Vagina (tissue), 2 donors: ENCODE measurements at places on chromosomes 5 and 9.

DNA sequence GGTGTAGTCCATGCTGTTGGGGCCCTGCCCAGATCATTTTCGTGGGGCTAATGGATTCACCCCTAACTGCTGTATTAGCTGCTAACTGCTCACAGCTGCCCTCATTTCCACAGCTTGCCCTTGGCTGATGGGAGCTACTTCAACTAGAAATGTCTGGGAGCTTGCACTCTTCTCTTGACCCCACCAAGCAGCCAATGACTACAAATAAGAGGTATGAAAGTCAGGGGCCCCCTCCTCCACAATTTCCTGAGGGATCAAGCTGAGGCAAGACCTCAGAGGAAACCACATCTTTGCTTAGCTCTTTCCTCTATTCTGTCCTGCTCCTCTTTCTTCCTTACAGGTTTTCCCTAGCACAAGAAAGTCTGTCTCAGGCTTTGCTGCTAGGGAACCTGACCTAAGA, 397.5 kb downstream of the MLLT3 start:
- no peak for DNase-seq

- DNase-seq, result no peak
Measured at GRCh38 chr5:136030956-136031611, 2.3 kb downstream of the TGFBI start.

DNA sequence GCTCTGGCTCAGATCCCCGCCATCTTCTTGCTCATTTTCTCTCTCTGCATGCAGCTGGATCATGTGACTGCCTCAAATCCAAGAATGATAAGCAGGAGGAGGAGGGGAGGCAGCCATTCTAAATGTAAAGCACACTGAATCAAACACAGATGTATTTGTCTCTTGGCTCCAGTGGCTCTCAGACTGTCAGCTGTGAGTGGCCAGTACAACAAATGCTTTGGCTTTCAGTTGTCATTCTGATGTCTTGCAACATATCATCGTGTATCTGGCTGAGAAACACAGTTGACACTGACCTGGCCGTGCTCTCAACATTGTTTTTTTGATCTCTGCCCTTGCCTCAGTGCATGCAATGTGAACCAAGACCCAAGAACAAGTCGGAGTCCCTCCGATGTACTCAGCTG, 233.1 kb downstream of the ADAMTSL1 start:
- DNase-seq, result no peak

DNA sequence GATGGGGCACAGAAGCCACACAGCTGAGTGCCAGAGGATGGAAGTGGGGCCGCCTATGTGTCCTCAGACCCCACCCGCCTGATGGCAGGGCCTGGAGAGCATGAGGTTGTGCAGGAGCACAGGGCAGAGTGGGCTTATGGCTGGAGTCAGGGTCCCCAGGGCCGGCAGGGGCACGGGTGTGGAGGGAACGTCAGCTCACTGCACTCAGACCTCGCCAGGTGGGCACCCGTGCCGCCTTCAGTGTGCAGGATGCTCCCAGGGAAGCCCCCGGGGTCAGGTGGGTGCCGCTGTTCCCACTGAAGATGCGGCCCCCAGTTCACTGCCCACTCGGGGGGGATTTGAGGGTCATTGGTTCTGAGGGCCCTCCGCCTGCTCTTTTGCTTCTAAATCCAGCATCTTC, 34.9 kb downstream of the EXOC3 start:
- no peak for DNase-seq
